ENCODE measurements at places on chromosomes 11 and 22.

DNA sequence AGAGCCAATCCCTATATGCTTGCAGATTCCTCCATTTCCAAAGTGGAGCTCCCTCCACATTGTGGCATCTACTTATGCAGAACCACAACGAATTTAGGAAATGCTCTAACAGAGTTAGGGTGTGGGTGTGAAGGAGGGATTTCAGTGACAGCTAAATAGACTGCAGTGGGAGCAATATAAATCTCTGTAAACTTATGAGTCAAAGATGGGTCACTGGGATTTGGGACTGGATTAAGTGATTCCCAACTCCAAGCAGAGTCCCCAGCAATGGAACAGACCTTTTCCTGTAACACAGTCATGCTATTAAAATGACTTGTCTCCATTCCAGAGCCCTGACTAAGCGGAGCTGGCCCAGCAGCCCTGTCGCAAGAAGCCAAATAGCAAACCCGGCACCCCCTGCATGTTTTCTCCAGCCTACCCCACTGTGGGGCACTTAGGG, 36.6 kb downstream of the RPL27A start:
- DNase-seq = no peak

DNA sequence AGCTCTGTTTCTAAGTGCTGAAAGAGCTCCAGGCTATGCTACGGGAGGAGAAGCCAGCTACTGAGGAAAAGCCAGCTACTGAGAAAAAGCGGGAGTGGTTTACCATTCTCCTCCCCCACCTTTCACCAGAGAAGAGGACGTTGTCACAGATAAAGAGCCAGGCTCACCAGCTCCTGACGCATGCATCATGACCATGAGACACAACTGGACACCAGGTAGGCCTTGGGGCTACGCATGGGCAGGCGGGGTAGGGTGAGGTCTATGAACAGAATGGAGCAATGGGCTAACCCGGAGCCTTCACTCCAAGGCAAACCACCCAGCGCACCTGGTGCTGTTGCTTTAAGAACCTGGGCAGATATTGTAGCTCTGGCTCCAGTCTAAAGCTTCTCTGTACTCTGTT, 1.1 kb downstream of the IL18BP start:
- DNase-seq = no peak

GRCh38 chr11:64104632-64105031, 61.3 kb downstream of the MACROD1 start:
- no peak for DNase-seq

- DNase-seq = no peak
Measured at GRCh38 chr11:13236626-13237025, 41.0 kb upstream of the BMAL1 start.

DNA sequence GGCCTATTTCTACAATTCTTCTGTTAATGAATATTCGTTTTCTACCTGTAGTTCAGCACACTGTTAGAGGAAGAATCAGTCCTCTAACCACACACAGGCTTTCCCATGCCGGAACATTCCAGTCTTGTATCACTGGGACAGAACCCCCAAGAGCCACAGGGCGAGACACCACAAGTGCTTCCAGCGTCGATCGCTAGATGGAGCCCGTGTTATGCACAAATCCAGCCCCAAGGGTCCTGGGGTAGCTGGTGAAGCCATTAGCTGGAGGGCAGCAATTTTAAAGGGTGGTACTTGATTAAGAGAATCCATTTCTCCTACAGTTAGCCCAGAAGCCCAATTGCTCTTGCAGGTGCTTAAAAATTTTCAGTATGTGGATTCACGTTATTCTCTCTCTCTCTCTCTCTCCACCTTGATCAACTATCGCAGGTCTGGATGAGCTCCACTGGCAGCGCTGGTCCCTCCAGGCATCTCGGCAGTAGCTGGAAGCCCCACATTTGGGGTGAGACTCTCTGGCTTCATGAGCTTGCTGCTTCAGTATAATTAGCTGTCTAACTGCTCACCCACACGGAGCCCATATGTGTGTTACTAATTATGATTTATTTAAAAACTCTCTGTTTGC, 148.2 kb upstream of the SNX19 start:
- peak; percentile 11 for DNase-seq

- DNase-seq = no peak
Measured at GRCh38 chr11:2537896-2538724, 93.3 kb downstream of the KCNQ1 start.

GRCh38 chr11:93393386-93393785, 62.8 kb downstream of the DEUP1 start:
- DNase-seq = no peak

DNA sequence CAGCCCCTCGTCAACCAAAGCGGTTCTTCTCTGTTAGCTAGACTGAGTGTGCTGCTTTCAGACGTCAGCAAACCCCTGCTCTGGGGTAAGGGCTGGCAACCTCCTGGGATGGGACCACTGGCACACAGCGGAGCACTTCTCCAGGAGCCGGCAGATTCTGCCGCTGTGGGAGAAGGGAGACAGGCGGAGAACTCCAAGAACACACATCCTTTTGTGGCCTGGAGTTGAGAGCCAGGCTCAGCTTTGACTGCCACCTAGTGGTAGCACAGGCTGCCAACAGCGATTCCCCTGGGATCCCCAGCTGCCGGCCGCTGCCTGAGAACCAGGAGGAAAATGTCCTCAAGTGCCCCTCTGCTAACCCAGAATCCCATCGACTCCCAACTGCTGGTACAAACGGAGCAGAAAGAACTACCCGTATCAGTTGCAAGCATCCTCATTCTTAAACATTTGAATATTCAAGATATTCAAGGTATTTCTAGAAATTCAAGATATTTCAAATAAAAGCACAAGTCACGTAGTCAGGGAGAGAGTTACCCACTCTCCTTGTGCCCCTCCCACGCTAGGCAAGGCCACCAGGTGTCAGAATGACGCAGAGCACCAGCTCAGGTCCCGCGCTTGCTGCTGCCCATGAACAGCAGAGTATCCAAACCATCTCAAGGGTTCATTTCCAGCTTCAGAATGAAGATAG, 4.9 kb downstream of the LTO1 start:
- DNase-seq = peak; percentile 81

DNA sequence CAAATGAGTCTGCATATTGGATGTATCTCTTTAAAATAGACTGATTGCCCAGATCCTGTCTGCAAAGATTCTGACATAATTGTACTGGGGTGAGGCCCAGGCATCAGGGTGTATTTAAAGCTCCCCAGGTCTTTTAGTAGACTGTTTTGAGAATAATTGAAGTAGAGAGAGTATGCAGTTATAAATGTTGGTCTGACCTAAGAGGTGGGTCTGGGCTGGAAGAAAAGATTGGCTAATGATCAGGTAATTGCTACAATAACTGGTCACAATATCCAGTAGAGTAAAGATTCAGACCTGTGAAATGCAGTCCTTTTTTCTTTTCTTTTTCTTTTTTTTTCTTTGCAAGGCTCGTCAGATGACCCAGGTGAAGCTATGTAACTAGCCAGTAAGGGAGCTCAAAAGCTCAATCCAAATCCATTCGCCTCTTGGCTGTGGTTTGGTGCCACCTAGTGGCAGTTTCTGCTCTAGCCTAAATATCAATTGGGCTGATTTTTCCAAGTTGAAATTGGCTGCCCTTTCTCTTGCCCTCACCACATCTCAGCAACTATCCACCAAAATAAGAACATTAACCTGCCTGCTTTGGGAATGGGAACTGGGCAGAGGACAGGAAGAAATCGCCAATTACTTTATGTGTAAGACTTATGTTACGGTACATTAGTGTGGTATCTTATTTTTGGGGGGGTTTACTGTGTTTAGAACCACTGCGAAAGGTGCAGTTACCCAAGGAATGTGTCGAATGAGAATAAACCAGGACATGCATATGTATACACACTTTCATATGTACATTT, 45.9 kb downstream of the ZNF143 start:
- peak; percentile 3 for DNase-seq

GRCh38 chr11:1041936-1042608, 5.6 kb upstream of the MUC6 start:
- no peak for DNase-seq

Data from anterior cingulate cortex (tissue), 58 donors.